ENCODE measurements at places on chromosomes 4 and X.

- no peak for DNase-seq
Measured at GRCh38 chr4:121016611-121017010, 55.7 kb downstream of the NDNF start.

DNA sequence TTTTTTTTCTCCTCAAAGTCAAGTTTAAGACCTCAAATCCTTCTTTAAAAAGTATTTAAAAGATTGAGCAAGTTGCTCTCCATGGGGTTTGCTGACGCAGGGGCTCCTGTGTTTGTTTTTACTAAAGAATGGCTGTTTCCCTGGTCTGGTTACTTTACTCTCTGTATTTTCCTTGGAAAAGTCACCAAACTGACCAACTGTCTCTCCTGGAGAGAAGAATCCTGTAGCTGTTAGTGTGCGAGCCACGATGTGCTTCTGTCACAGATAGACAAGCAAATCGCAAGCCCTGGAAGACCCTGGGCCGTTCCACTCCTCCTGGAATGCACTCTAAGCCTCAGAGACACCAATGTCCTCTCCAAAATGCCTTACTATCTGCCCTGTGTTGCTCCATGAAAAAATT, 212.1 kb downstream of the CHIC2 start:
- DNase-seq = no peak

DNA sequence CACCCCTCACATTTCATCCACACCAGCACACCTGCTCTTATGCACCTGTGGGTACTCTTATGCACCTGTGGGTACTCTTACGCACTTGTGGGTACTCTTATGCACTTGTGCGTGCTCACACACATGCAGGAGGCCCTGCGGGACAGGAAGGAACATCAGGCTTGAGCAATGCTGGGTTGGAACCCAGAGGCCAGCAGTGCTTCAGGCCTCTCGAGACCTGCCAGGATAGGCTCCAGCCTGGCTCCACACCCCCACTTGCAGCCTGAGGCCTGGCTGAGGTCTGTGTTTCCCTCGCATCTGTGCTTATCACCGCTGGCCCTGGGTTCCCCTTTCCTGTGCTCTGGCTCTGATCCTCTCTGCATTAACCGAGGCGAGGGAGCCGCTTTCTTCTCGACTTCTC, 34.7 kb downstream of the SORCS2 start:
- DNase-seq = no peak

GRCh38 chr4:2482693-2483092, 13.8 kb downstream of the RNF4 start:
- DNase-seq = peak; percentile 83

DNA sequence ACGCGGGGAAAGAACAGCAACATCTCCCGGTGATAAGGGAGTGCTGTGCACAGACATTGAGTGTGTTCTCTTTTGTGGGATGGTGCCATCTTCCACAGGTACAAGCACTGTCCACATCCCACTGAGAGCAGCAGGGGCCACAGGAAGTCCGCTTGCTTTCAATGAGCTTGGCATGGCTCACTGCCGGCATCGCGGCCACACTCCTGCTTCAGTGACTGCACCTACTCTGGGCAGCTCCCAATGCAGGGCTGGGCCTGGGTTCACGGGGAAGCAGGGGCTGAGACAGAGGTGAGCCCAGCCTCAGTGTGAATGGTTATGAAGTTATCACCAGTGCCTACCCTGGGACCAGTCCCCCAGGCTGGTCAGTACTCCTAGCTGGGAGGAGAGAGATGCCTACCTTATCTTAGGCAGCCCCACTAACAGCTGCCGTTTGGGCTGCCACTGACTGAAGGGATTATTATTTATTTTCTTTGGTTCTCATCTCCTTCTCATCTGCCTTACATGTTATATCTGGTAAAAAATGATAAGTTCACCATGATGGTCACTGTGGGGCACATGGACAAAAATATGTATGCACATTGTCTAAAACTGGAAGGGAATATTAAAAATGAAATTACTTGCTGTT, 99.2 kb downstream of the MGST2 start:
- DNase-seq = peak; percentile 35

DNA sequence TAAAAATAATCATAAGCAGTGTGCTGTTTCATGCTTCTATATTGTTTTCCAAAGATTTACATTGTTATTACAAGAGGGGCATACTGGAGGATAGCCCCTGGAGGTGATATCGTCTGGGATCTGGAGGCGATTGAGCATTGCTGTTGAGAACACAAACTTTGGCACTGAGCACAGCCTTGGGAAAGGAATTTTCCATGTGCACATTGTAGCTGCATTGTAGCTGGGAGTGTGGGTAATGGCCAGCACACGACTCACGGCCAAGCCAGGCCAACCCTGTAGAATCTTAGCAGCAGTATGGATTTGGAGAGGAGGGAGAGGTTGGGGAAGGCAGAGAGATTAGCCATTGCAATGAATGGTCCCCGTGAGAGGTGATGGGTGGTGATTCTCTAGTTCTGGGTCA, 121.9 kb downstream of the SMIM20 start:
- DNase-seq = no peak

DNA sequence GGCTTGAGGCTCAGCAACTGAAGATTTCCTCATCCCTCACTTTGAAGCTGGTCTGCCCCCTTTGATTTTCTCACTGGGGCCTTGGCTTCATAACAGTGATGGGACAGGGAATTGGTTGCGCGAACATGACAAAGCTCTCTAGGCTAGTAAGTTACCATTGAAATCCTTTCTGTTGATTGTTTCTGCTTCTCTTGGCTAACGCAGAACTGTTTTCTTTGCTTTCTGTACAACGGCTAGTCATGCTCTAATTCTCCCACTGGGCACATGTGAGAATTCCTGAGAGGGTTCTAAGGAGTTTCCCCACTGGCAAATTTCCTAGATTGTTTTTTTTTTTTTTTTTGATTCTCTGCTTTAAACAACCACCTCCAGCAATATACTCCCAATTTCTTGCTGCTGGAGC, 738.6 kb downstream of the PCDH7 start:
- peak; percentile 49 for DNase-seq

DNA sequence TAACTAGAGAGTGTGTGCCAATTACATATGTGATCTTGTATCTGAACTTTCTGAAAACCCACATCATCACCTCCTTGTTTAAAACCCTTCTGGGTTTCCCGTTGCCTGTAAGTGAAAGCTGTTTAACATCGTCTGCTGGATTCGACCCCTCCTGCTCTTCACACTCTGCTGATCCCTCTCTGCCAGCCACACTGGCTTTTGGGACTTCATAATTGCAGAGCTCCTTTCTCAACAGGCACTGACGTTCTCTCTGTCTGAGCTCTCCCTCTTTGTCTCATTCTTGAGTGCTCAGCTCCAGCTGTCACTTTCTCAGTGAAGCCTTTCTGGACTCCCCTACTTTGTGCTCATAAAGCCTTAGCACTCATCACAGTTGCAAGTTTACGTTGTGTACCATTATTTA, 153.9 kb downstream of the CEP135 start:
- DNase-seq = no peak

DNA sequence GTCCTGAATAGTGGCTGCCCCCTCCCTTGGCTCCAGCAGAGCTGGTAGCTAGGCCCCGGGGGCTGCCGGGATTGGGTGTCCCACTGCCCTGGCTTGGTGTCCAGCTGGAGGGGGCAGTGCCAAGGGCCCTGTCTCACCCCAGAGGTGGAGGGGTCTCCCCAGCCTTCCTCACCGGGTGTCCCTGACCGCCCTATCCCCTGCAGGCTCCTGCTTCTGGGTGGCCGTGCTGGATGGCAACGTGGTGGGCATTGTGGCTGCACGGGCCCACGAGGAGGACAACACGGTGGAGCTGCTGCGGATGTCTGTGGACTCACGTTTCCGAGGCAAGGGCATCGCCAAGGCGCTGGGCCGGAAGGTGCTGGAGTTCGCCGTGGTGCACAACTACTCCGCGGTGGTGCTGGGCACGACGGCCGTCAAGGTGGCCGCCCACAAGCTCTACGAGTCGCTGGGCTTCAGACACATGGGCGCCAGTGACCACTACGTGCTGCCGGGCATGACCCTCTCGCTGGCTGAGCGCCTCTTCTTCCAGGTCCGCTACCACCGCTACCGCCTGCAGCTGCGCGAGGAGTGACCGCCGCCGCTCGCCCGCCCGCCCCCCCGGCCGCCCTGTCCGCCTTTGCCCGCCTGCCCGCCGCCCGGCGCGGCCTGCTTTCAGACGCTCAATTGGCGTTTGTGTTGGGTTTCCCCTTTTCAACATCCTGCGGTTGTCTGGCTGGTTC, 4.6 kb downstream of the NAT8L start:
- DNase-seq = no peak

GRCh38 chr4:106898621-106899230, 137.4 kb downstream of the DKK2 start:
- peak; percentile 23 for DNase-seq

- no peak for DNase-seq
Measured at GRCh38 chr4:144494280-144494679, 151.7 kb upstream of the HHIP start.

DNA sequence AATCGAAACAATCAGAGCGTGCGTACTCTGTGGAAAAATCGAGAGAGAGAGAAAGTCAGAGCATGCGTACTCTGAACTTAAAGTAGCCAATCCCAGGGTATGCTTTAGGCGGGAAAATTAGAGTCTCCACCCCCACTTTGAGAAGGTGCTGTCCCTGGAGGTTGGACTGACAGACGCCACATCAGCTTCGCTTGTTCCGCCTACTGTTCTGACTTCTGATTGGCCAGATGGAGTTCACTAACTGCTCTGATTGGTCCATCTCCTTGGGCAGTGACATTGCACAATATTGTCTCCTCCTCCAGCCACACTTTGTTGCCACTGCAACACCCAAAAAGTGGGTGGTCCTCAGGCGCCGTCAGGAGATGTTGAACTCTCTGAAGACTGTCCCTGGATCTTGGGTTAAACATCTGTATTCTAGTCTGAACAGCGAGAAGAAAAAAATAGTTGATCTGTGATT, at the start of gene SSX5:
TSS of gene SSX5 (minus strand) at position 51 of the 457 bp plus-strand sequence. CDS start 1,437 bp downstream, outside the sequence.
- DNase-seq = no peak

All from thyroid gland (tissue), 4 donors.